PC-3 (cell line): ENCODE measurements at places on chromosomes 2 and 18.

DNA sequence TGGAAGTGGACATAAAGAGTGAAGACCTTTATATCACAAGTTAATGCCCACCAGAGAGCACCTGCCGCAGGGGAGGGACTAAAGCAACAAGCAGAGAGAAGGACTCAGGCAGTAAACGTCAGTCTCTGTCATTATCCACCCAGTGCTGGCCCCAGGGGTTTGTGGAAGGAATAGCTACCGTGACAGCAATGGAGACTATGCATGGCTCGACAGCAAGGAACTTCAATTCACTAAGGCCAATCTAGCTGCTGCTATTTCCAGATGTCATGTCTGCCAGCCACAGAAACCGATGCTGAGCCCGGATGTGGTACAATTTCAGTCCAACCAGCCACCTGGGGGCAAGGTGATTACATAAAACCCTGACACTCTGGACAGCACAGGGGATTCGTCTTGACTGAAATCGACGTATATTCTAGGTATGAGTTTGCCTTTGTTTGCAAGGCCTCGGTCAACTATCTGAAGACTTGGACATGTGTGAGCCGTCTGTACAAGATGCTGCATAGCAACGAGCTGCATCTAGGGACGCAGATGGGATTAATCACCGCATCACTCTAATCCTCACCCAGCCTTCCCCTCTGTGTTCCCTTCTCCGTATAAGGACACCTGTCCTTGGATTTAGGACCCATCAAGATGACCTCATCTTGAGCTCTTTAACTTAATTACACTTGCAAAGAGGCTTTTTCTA lies 154.1 kb upstream of the SH3BP4 start:
- no peak for DNase-seq

GRCh38 chr2:64489081-64489751 lies 34.9 kb upstream of the AFTPH start:
- DNase-seq: no peak

- peak; percentile 96 for DNase-seq
These were observed 62.0 kb upstream of the SLC35F5 start for GRCh38 chr2:113818382-113818951.

GRCh38 chr18:79610461-79611039 lies 69.1 kb upstream of the CTDP1 start:
- no peak for DNase-seq

DNA sequence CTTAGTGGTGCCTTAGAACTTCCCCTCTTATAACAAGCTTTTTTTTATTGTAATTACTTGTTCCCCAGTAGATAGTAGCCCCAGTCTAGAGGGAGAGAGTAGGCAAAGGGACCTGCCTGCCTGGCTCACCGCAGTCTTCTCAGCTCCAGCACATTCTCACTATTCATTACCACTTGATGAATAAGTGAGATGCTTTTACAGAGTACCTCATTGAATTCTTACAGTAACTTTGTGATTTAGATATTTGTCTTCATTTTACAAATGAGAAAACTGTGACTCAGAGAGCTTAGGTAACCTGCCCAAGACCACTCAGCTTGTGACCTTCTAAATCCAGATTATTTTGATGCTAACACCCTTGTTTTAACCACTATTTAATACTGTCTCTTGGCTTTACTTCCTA lies 77.8 kb downstream of the CHRNA1 start:
- no peak for DNase-seq

DNA sequence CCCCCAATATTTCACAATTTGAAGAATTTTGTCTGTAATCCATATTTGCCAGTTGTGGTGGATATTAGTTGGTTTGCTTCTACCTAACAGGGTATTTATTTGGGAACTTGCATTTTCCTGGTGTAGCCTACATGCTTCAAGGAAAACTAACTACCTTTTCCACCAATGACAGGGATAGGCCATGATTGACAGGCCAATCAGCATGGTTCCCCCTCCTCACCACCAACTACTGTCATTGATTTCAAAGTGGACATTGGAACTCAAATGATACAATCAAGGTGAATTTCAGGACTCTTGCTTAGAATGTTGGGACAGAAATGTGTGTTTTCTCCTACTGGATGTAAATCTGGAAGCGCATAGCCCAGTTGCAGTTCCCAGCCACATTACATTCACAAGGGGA lies 10.1 kb upstream of the TANC1 start:
- DNase-seq: peak; percentile 0

GRCh38 chr2:152623076-152623740 lies 94.1 kb downstream of the PRPF40A start:
- no peak for DNase-seq

GRCh38 chr2:231394211-231395141 lies 1.0 kb upstream of the B3GNT7 start:
- peak; percentile 28 for DNase-seq

DNA sequence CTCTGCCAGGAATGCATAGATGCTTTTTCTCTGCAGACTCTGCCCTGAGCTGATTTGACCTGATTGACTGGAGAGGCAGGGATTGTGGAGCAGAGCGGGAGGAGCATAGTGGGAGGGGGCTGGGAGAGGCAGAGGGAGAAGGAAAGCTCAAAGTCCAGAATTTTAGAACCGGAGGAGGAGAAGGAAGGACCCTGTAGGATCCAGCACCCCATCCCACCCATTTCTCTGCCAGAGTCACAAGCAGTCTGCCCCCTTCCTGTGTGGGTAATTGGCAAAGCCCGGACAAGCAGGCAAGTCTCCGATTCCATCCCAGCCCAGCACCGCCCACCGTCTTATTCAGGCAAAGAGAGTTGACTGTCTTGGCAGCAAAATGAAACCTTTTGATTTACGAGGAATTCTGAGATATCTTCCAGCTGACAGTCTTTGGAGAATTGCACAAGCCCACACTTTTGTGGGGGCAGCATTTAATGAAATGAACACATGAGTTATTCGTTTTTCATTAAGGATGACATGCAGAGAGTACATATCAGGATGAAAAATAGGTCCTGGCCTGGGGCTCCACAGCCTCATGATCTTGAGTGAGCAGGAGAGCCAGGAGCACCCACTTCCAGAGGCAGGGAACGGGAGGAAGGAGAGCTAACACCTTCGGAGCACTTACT lies 103.1 kb downstream of the MCFD2 start:
- peak; percentile 57 for DNase-seq

- DNase-seq: no peak
These were observed 185.2 kb downstream of the ALPK2 start for GRCh38 chr18:58443671-58444070.

DNA sequence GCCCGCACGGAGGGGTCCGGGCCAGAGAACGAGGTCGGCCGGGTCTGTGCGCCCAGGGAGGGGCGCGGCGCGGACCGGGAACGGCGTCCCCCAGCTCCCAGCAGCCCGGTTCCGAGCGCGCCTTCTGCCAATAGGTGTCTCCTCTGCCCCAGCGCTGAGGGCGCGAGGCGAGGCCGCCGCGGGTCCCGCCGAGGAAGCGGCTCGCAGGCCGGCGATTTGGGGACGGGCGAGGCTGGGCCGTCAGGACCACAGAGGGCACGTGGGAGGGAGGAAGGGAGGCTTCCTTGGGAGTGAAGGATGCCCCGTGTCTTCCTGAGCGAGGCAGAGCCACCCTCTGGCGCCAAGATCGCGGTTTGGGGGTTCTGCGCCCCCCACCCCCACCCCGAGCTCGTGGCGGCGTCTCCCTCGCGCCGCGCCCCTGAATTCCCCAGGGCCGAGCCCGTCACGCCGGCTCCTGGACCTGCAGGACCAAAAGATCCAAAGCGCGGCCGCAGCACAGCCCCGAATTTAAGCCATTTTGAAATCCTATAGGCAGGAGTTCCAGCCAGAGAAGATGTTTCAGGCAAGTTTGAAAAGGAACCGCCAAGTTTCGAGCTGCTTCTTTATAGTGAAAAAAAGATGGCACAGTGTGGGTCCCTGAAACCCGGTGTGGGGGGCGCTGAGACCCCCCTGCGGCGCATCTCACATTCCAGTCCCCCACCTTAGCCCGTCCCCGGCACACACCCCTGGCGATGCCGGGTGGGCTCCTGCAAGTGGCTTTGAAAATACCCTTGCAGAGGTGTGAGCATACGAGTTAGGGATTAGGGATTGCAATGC lies 909 bp downstream of the NFATC1 start:
- peak; percentile 49 for DNase-seq

DNA sequence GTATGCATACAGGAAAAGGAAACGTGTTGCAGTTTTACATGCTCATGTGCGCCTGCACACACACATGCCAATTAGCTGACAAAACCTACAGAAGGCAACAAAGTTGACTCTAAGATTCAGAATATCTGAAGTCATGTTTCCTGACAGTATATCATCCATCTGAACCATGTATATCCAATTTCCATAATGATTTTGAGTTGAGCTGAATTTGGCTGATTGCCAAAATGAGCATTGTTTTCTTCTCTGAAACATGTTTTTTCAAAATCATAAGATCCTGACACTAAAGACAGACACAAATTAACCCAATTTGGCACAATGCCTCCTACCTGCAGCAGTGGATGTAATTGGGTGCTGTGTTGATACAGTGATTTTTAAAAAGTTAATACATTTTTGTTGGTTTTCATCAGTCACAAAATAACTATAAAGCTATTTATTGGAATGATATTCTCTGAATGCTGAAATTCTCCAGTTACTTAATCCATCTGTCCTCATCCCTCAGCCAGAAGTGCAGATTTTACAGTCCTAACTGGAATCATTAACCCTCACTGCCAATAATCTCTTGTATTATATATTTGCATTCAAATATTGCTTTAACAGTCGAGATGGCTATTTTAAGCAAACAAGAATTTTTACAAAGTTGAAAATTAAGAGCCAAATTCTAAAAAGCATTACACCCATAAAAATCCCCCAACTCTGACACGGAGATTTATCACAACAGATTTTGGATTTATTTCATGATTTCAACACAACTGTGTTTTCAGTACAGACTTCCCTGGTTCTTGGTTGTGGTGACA lies 161.7 kb upstream of the LMAN1 start:
- no peak for DNase-seq

DNA sequence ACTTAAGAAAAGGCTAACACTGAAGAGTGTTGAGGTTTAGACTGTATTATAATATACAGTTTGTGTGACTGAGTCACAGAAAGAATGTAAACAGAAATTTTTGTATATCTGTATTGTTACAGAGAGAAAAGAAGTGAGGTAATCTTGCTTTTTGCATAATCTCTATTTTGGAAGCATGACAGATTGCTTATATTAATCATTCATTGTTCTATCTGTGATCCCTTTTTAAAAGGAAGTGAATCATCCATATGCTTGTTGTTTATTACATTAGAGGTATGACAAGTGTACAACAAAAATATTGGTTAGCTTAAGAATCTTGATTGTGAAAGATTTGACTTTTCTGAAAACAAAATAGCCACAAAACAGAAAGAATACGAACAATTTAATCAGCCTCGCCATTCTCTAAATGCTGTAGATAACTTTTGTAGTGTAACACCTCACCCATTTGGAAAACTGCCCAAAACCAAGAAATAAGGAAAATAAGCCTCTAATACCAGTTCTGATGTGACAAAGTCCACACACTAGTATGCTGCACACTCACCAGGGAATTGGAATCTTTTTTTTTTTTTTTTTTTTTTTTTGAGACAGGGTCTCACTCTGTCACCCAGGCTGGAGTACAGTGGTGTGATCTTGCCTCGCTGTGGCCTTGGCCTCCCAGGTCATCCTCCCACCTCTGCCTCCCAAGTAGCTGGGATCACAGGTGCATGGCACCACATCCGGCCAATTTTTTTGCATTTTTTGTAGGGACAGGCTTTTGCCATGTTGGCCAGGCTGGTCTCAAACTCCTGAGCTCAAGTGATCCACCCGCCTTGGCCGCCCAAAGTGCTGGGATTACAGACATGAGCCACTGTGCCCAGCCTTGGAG lies 91.5 kb upstream of the LPIN2 start:
- peak; percentile 83 for DNase-seq

- peak; percentile 50 for DNase-seq
These were observed 54.7 kb upstream of the ID2 start for GRCh38 chr2:8627019-8627691.

DNA sequence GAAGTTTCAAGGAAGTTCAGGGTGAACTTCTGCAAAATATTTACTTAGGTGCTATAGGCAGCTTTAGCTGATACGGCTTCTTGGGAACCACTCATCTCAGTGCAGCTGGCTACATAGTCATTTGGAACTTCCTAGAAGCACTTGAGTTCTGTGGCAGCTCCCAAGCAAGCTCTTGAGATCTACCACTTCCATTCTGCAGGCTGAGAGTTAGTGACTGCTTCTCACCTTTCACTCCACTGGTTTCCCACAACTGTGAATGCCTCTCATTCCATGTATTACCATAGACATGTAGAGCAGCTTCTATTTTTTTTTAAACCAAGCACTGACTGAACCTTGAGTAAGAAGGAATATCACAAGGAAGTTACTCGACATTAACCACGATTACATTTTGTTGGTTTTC lies 994.1 kb upstream of the ACVR2A start:
- no peak for DNase-seq

DNA sequence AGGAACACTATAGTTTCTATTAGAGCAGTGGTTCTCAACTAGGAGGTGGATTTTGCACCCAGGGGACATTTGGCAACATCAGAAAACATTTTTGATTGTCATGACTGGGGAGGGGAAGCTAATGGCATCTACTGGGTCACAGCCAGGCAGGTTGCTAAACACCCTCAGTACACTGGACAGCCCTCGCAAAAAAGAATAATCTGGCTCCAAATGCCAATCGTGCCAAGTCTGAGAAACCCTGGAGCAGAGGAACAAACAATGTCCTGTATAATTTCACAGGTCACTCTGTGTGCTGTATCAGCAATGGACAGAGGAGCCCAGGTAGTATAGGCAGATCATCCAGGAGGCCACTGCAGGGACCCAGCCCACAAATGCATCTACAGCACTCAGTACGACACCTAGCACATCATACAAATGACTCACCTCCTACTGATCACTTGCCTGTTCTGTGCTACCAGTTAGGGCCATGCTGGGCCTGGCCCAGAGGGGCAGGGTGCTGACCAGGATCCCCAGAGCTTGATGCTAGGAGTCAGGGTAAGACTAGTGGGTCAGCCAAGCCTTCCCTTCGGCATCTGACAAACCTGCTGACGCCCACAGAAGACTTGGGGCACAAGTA lies 37.6 kb downstream of the SFXN5 start:
- DNase-seq: no peak

DNA sequence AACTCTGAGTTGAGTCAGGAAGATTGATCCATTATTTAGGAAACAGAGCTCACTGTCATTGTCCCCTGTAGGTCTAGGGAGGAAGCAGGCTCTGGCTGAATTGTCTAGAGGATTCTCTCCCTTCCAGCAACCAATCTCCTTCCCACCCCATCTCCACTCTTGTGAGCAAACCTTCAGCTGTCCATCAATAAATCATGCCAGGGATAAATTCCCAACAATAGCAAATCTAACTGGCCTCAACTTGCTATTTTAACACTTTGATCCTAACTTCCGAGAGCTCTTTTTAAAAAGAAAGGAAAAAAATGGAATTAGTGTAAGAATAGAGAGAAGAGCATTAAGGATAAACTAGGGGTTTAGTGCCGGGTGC lies 53.5 kb downstream of the ATP8B1 start:
- no peak for DNase-seq

GRCh38 chr2:11155381-11156035 lies at the start of gene SLC66A3:
SLC66A3 (plus strand) TSS chr2:11155467; CDS start chr2:11155547, 80 bp downstream.
- DNase-seq: peak; percentile 86

GRCh38 chr2:222332116-222332515 lies 33.3 kb upstream of the PAX3 start:
- no peak for DNase-seq
